NCI-H1417 (cell line): ENCODE measurements at places on chromosomes 12 and 14.

- no peak for DNase-seq
Observed at GRCh38 chr14:39433452-39433813, 1.2 kb upstream of the FBXO33 start.

DNA sequence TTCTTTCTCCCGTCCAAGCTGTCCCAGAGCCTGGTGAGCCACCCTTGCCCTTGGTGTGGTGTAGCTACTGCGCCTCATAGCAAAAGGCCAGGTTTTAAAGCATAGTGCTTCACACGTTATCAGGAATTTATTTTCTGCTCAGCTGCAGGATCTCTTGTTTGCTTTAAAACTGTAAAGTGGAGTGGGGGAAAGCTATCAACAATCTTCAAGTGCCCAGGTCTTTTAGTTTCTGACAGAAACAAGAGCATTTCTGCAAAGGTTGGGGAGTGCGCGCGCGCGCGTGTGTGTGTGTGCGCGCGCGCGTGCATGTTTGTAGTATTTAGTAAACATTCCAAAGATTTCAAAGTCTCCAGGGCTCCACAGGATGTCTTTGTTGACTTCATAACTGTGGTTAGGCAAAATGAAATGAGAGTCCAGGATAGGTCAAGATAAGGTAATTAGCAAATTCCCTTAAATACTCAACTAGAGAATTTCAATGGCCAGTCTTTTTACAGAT is 45.5 kb downstream of the EML1 start:
- no peak for DNase-seq

DNA sequence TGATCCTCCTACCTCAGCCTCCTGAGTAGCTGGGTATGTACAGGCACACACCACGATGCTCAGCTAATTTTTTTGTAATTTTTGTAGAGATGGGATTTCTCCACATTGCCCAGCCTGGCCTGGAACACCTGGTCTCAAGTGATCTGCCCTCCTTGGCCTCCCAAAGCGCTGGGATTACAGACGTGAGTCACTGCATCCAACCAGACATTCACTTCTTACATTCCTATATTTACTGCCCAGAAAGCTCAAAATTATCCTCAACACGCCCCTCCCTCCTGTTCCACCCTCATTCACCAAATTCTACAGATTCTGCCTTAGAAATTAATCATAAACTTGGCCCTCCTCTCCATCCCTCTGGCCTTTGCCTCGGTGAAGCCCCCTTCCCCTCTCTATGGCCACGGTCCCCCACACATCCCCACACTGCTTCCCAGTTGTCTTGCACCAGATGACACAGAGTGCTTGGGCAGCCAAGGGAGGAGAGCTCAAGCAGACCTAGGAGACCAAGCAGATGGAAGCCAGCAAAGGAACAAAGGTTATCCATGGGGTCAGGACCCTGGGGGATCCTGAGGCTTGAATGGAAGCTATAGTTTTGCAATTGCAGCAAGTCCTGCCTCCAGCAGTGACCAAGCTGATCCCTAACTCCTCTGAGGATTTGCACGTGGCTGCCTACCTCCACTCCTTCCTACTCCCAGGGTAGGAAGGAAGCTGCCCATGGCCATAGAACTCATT is 213.2 kb upstream of the FOXN3 start:
- DNase-seq = no peak

DNA sequence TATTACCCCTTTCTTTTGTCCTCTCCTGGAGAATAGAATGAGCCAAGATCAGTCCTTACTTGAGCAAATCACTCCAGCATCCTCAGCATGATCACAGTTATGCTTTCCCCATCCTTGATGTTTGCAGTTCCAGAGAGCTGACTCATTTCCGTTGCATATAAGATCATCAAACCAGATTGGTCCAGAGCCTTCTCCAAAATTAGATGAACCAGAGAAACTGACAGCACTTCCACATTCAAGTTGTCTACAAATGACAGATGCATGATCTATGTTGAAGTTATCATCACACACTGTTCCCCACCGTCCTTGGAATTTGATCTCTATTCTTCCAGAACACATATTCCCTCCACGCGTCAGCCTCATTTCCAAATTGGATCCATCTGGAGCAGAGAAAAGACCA is 4.8 kb downstream of the CD163 start:
- DNase-seq = no peak

GRCh38 chr12:132556801-132557200 is 53.6 kb downstream of the LRCOL1 start:
- no peak for DNase-seq

DNA sequence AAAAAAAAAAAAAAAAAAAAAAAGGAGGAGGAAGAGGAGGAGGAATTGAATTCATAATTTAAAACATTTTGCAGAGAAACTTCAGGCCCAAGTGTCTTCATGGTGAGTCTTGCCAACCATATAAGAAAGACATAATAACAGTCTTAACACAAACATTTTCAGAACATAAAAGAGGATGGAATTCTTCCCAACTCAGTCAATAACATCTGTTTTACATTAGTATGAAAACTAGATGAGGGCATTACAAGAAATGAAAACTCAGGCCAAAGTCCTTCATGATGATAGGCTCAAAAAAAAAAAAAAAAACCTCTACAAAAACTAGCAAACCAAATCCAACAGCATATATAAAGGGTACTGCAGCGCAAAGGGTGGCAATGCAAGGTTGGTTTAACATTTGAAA is 151.6 kb downstream of the FOXA1 start:
- no peak for DNase-seq

- DNase-seq = no peak
Observed at GRCh38 chr12:115473257-115473956, 789.4 kb upstream of the TBX3 start.

DNA sequence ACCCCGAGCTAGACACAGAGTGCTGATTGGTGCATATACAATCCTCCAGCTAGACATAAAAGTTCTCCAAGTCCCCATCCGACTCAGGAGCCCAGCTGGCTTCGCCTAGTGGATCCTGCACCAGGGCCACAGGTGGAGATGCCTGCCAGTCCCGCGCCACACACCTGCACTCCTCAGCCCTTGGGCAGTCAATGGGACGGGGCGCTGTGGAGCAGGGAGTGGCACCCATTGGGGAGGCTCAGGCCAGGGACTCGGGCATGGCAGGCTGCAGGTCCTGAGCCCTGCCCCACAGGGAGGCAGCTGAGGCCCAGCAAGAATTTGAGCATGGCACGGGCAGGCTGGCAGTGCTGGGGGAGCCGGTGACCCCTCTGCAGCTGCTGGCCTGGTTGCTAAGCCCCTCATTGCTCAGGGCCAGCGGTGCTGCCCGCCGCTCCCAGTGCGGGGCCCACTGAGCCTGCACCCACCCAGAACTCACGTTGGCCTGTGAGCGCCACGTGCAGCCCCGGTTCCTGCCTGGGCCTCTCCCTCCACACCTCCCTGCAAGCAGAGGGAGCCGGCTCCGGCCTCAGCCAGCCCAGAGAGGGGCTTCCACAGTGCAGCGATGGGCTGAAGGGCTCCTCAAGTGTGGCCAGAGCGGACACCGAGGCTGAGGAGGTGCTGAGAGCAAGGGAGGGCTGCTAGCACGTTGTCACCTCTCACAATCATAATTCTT is 136.7 kb downstream of the PAWR start:
- no peak for DNase-seq

GRCh38 chr12:75767957-75768356 is 256.5 kb upstream of the KRR1 start:
- no peak for DNase-seq

GRCh38 chr14:63788011-63788933 is 60.4 kb upstream of the SGPP1 start:
- DNase-seq = no peak

GRCh38 chr12:53230108-53230845 is 1.7 kb downstream of the RARG start:
- DNase-seq = peak; percentile 17

GRCh38 chr14:76250302-76250701 is 98.6 kb downstream of the GPATCH2L start:
- DNase-seq = no peak

GRCh38 chr12:111361717-111362576 is 6.9 kb downstream of the PHETA1 start:
- DNase-seq = no peak

- DNase-seq = peak; percentile 8
Observed at GRCh38 chr14:69263364-69263763, 3.4 kb downstream of the GALNT16 start.
